Cardiac septum (tissue), 1 donor: ENCODE measurements at places on chromosomes 2 and 18. TPM values are rescaled to one million over a fixed set of nuclear protein-coding genes. Genes with fewer than 3 reads are reported as not detected.

DNA sequence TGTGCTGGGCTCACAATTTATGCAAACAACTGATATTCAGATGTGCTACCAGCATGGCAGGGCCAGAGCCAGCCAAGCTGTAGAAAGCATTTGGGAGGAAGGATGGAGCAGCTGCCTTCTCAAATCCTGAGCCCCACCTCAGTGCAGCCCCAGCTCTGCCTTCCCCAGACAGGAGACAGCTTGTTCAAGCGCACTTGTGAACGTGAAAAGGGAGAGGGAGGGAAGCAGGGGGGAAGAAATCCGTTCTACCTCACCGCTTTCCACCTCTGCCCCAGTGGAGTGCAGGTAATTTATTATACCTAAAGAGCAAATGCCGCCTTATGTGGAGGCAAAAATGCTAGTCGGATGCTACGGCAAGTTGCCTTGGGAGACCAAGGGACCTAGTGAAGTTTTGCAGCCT lies 66.0 kb upstream of the SLC14A2 start:
- no peak for DNase-seq

The TCF7L1 gene
- total RNA-seq: 6.0 TPM

- DNase-seq: no peak
Observed at GRCh38 chr2:37391711-37392110, 47.3 kb downstream of the QPCT start.

DNA sequence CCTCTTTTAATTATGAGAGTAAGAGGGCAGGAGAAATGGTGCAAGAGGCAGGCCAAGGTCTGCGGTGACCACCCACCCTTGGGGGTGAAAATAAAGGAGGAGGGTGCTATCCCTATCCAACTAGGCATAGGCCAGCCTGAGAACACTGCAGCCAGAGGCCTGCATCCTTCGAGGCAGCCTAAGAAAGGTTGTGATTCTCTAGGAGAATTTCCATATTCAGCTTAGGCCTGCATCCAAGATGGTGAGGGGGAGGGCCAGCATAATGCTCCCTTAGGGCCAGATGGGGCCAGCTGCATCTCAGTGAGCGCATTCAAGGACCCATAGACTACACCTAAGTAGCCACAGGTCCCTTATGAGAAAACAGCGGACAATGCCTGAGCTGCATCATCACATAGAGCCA lies 3.5 kb upstream of the UPP2 start:
- DNase-seq: no peak

The NEU2 gene
- total RNA-seq: not detected

DNA sequence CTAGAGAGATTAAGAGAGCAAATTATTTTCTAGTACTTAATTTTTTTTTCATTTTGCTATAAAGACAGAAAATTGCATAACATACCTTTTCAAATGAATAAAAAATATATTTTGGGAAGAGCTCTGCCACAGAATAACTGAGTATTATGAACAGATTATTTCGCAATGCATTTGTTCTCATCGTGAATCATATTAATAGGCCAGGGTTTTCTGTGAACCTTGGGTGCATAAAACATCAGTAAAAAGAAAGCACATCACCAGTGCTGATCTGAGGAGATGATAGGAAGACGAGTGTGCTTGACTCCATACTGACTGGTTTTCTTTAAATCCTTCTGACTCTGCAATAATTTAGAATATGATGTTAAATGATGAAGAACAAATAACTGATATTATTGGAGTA lies 409.1 kb downstream of the CPS1 start:
- DNase-seq: no peak

- DNase-seq: peak; percentile 69
Observed at GRCh38 chr2:240585681-240586197, 795 bp upstream of the CAPN10 start.

DNA sequence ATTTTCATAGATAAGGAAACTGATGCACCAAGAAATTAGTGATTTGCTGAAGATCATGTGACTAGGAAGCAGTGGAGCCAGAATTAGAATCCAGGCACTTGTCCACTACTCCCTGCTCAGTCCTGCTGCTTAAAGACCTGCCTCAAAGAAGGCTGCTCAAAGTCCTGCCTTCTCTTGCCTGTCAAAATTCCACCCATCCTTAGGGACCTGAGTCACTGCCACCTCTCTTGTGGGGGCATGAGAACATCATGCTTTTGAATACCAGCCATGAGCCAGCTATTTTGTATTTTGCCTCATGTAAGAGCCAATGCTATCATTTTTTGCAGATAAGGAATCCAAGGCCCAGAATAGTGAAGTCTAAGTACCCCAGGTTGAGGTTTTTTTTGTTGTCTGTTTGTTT lies 47.1 kb downstream of the DDX1 start:
- no peak for DNase-seq

- no peak for DNase-seq
Observed at GRCh38 chr2:202084265-202084664, 11.2 kb downstream of the KIAA2012 start.

- DNase-seq: no peak
Observed at GRCh38 chr2:70514612-70515055, 39.0 kb downstream of the TGFA start.

- DNase-seq: no peak
Observed at GRCh38 chr2:7026742-7027141, 109.5 kb downstream of the RNF144A start.

The DSG1 gene
- 0.89 TPM for total RNA-seq

The LINC00305 gene
- not detected for total RNA-seq

DNA sequence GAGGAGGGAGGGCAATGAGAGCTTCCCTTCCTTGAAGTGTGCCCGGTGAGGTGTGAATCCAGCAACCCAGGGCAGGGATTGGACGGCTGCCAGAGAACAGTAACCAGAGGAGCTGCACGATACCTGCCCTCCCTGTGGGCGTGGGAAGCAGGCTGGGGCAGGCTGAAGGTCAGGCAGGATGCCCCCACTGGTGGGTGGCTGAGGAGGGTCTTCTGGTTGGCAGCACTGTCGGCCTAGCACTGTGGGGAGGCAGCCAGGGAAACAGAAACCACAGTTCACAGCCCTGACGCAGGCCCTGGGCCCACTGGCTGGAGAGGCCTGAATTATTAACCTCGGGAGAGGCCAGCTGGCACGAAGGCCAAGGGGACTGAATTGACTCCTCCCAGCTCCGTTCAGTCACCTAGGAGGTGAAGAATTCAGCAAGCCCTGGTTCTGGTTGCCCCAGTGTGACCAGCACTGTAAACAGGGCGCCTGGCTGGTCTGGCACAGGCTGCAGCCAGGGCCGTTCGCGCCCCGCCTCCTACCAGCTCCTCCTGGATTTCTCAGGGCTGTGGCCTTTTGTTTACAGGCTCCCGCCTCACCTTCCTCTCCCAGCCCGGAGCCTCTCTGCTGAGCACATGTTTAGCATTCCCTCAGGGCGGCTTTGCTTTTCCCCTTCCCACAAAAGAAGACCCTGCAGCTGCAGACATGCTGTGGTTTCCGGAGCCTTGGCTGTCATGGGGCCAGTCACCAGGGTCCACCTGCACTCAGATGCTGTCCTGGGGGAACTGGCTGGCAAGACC lies 97.8 kb downstream of the B3GNT2 start:
- no peak for DNase-seq

DNA sequence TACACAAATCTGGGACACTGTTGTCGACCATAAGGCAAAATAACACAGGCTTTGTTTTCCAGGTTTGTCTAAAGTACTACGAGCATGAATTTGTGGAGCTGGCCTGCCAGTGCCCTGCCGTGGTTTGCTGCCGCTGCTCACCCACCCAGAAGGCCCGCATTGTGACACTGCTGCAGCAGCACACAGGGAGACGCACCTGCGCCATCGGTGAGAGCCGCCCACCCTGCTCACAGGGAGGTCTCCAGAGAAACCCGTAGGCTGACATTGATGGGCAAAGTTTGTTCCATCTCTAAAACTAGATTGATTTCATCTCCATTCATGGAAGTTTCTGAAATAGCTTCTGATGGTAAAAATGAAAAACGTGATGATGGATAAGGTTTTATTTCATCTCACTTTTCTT lies 50.4 kb upstream of the NFATC1 start:
- DNase-seq: no peak

The PCARE gene
- total RNA-seq: 0.11 TPM

DNA sequence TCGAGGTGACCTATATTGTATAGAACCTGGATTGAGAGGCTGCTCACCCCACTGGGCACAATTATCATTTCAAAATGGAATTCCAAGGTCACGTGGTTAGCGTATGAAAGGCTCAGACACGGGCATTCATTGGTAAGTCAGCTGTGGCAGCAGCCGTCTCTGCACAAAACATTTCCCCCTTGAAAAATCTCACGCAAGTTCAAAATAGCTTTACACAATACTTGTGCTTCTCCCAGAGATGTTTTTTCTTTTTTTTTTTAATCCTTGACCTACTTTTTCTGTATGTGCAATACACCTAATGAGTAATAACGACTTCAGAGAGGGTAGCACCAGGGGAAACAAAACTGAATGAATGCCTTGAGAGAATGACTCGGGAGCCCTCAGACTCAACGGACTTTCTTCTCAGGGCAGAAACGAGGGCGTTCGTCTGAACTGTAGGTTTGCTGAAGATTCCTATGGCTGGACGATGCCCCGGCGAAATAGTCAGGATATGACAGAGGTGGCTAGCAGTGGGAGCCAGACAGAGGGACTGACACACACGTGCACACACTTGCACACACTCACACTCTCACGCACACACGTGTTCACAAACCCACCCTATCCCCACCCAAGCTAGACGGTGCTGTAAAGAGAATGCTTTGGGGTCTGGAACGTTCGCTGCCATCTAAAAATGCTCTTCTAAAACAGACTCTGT lies 77.8 kb downstream of the PDCL3 start:
- no peak for DNase-seq

DNA sequence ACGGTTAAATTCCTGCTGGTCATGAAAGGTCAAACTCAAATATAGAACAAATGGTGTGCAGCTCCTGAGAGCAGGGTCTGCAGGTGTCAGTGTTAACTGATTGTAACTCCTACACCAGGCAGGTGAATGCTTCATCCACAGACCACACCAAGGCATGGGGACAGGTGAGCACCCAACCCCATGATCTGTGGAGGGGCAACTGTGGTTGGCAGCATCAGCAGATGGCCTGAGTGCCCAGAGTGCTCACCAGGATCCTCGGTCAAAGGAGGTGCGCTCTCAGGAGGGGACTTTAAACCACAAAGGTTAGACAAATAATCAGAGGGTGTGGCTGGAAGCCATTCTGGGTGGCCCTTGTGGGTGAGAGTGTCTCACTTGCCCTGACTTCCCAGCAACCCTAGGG lies 44.5 kb downstream of the PTGR3 start:
- DNase-seq: no peak

The MAPK4 gene
- 38.2 TPM for total RNA-seq

- no peak for DNase-seq
Observed at GRCh38 chr2:164739966-164740365, 101.7 kb downstream of the COBLL1 start.

The WDR12 gene
- total RNA-seq: 31.0 TPM

The ANKRD30B gene
- total RNA-seq: not detected

- no peak for DNase-seq
Observed at GRCh38 chr2:30421026-30421603, 25.9 kb upstream of the LCLAT1 start.

DNA sequence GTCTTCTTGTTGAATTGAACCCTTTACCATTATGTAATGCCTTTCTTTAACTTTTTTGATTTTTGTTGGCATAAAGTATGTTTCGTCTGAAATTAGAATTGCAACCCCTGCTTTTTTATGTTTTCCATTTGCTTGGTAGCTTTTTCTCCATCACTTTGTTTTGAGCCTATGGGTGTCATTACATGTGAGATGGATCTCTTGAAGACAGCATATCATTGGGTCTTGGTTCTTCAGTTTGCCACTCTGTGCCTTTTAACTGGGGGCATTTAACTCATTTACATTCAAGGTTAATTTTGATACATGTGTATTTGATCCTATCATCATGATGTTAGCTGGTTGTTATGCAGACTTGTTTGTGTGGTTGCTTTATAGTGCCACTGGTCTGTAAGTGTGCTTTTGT lies 489.4 kb upstream of the TNP1 start:
- DNase-seq: no peak

GRCh38 chr2:40457837-40458236 lies 5.9 kb upstream of the SLC8A1 start:
- DNase-seq: no peak

DNA sequence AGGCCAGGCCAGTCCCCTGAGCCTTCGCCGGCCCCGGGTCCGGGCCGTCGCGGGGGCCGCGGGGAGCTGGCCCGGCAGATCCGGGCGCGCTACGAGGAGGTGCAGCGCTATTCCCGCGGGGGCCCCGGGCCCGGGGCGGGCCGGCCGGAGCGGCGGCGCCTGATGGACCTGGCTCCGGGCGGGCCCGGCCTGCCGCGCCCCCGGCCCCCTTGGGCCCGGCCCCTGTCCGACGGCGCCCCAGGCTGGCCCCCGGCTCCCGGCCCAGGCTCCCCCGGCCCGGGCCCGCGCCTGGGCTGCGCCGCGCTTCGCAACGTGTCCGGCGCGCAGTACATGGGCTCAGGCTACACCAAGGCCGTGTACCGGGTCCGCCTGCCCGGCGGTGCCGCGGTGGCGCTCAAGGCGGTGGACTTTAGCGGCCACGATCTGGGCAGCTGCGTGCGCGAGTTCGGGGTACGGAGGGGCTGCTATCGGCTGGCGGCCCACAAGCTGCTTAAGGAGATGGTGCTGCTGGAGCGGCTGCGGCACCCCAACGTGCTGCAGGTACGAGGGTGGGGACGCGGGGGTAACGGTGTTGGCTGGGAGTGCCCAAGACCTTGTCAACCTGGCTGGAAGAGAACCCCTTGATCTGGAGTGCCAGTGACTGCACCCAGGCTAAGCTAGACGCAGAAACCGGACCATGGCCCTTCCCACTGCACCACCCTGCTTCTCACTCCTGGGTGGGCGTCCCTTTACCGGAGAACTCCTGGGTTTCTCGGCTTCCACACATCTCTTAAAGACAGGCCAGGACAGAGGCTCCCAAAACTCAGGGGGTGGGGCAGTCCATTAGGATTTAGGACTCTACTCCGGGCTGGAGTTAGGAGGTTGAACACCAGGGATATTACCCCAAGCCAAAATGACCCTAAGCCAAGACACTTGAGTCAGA lies 739 bp downstream of the PKDCC start:
- no peak for DNase-seq

- DNase-seq: no peak
Observed at GRCh38 chr2:72781480-72781879, 44.4 kb downstream of the EXOC6B start.

DNA sequence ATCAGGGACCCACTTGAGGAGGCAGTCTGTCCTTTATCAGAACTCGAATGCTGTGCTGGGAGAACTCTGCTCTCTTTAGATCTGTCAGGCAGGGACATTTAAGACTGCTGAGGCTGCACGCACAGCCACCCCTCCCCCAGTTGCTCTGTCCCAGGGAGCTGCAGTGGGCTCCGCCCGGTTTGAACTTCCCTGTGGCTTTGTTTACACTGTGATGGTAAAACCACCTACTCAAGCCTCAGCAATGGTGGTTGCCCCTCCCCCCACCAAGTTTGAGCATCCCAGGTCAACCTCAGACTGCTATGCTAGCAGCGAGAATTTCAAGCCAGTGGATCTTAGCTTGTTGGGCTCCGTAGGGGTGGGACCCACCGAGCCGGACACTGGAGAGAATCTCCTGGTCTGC lies 11.8 kb upstream of the LHCGR start:
- no peak for DNase-seq

GRCh38 chr2:219789476-219789875 lies 162.0 kb downstream of the SLC4A3 start:
- DNase-seq: no peak
